Activated CD4-positive, alpha-beta memory T cell treated with anti-CD3 and anti-CD28 coated beads, Interleukin-2, amount 10 ng/mL, durations not matched to agents 7 days and 5 days (primary cell): ENCODE measurements at places on chromosomes 11 and 22.
A peak's percentile ranks its signal among the peaks of the same experiment; 100 is the strongest.

DNA sequence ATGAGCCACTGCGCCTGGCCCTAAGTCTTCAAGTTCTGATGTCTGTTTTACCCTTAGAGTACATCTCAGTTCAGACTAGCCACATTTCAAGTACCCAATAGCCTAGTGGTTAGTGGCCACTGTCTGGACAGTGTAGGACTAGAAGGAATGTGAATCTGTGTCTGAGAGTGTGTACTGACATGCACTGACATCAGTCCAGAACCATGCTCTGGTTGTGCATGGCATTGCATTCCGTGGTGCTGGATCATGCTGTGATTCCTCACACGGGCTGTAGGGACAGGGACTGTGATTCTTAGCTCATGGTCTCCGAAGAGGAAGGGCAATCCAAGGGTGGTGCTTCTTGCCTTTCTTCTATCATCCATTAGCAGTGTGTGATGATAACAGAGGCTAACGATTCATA lies 41.1 kb downstream of the AMOTL1 start:
- H3K27me3 ChIP-seq: peaks cover 2% of the 10 kb centered on the region
- no peak overlapping the region for H3K4me3 ChIP-seq
- no peak for DNase-seq

- no peak overlapping the region for H3K27ac ChIP-seq
- DNase-seq: no peak
- peaks cover 3% of the 10 kb centered on the region for H3K4me1 ChIP-seq
- H3K36me3 ChIP-seq: peaks cover 9% of the 10 kb centered on the region
Observed at GRCh38 chr11:431921-432320, 9.9 kb downstream of the ANO9 start.

DNA sequence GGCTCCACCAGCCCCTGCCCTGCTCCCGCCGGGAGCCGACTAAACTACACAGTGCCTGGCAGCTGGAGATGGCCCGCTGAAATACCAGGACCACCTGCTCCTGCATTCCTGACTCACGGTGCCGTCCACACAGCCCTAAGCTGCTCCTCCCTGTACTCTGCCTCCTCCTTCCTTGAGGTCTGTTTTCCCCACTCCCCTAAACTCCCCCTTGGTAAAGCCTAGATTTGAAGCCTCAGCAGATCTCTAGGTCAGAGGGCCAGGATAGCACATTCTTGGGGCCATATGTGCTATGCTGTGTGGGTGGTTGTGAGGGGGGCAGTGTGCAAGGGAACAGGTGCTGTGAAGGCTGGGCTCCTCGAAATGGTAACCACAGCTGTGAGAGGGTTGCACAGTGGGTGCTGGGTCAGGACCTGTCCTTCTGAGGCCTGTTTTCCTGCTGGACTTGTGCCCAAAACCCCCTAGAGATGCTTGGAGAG lies 9.7 kb downstream of the LRFN4 start:
- peaks cover 12% of the 10 kb centered on the region for H3K4me1 ChIP-seq
- H3K36me3 ChIP-seq: no peaks in the 10 kb centered on the region
- H3K27ac ChIP-seq: peak overlapping the region; percentile 31
- DNase-seq: no peak

GRCh38 chr11:120288021-120288420 lies 37.1 kb upstream of the TLCD5 start:
- H3K27me3 ChIP-seq: peaks cover 42% of the 10 kb centered on the region
- H3K4me3 ChIP-seq: no peak overlapping the region
- no peak overlapping the region for H3K27ac ChIP-seq
- no peak for DNase-seq
- no peaks in the 10 kb centered on the region for H3K4me1 ChIP-seq

- peaks cover 14% of the 10 kb centered on the region for H3K36me3 ChIP-seq
- no peak overlapping the region for H3K4me3 ChIP-seq
Observed at GRCh38 chr22:20779014-20779817, 5.3 kb downstream of the SERPIND1 start.

GRCh38 chr11:59199546-59200422 lies 12.9 kb downstream of the MPEG1 start:
- DNase-seq: no peak
- peaks cover 4% of the 10 kb centered on the region for H3K4me1 ChIP-seq
- no peaks in the 10 kb centered on the region for H3K27me3 ChIP-seq

DNA sequence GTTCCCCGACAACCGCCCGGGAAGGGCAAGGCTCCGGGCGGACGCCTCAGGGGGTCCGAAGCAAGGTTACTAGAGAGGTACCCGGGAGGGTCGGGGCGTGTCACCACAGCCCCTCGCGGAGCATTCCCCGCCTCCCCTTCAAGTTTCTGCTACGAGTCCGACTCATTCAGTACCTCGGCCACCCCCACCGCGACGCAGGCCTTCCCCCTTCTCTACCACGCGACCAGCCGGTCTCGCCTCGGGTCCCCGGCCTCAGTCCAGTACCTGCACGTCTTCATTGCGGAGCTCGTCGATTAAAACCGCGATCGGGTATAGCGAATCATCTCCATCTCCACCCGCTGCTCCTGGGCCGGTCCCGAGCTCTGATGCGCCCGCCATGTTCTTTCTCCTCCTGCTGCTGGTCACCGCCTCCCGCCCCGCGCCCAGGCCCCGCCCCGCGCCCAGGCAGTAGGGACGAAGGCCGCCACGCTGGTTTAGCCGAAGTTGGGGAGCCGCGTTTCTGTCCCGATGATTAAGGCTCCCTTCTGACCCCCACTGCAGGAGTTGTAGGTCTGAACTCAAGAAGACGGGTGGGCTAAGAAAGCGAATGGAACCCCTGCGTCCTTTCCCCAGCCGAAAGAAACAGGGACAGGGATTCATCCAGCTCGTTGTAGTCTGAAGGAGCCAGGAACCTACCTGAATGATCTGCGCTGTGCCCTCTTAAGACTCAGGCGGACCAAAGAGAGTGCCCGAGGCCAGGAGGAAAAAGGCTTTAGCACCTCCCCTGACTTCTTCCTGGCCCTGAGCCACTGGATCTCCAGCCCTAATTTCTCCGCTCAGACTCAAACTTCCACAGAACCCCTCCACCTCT lies at the start of gene PPP2R1B:
Gene PPP2R1B, minus strand, starts transcription at position 406 of the 850 bp plus-strand sequence. Its CDS starts 28 bp downstream, at position 378.
- peak within 1 kb of the TSS; percentile 100 for H3K4me3 ChIP-seq
- no peaks in the 10 kb centered on the region for H3K27me3 ChIP-seq
- DNase-seq: peak; percentile 73
- peaks cover 37% of the 10 kb centered on the region for H3K4me1 ChIP-seq
